ENCODE measurements at places on chromosomes 16 and 17.

- DNase-seq: no peak
Measured at GRCh38 chr17:76082326-76083251, 3.6 kb downstream of the ZACN start.

DNA sequence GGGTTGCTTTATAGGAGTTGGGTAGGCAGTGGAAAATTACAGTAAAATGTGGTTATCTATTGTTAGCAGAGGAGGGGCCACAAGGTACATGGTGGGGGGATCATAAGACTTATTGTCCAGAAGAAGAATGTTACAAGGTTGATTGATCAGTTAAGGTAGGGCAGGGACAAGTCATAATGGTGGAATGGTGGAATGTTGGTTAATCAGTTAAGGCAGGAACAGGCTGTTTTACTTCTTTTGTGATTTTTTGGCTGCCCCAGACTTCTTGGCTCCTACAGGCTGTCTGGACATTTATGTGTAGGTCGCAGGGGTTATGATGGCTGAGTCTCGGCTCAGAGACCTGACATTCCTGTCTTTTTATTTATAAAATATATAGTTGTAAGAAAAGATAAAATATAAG lies 2277.1 kb downstream of the TP53TG3F start:
- no peak for DNase-seq

- no peak for DNase-seq
Measured at GRCh38 chr16:1026784-1027500, 45.4 kb downstream of the SOX8 start.

GRCh38 chr16:75841517-75841916 lies 115.2 kb upstream of the CPHXL start:
- DNase-seq: no peak

DNA sequence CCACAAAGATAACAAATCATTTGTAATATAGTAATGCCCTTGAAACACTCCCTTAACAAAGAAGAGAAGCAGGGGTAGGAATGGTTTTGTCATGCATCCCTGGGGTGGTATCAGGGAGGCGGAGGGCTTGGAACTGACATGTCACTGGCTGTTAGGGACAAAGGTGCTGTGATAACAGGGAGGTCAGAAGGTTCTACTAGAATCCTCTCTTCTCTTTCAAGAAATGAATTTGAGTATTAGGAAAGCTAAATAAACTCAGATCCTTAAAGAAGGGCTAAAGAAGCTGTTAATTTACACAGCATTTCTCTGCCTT lies 65.4 kb upstream of the ADAMTS18 start:
- no peak for DNase-seq

DNA sequence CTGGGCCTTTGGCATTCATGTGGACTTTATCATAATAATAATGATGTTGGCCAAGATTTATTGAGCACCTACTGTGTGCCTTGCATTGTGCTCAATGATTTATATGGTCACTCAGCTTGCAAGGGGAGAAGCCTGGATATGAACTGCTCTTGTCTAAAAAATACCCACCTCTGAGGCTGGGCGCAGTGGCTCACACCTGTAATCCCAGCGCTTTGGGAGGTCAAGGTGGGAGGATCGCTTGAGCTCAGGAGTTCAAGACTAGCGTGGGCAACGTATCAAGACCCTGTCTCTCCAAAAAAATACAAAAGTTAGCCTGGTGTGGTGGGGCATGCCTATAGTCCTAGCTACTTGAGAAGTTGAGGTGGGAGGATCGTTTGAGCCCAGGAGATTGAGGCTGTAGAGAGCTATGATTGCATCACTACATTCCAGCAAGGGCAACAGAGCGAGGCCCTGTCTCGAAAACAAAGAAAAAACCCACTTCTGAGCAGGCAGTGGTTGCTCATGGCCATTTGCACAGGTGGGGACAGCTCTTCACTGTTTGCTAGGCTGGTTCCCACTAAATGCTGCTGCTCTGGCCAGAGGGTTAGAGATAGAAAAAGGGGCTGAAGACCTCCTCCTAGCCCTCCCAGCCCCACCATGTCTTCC lies 4.3 kb upstream of the ADGRG1 start:
- no peak for DNase-seq

GRCh38 chr16:9499941-9500593 lies 408.6 kb downstream of the HAPSTR1 start:
- no peak for DNase-seq

- DNase-seq: no peak
Measured at GRCh38 chr17:34781071-34781470, 180.2 kb downstream of the CCT6B start.

- DNase-seq: no peak
Measured at GRCh38 chr16:13781575-13782338, 138.2 kb upstream of the ERCC4 start.

- no peak for DNase-seq
Measured at GRCh38 chr16:69073181-69073702, 32.2 kb upstream of the HAS3 start.

DNA sequence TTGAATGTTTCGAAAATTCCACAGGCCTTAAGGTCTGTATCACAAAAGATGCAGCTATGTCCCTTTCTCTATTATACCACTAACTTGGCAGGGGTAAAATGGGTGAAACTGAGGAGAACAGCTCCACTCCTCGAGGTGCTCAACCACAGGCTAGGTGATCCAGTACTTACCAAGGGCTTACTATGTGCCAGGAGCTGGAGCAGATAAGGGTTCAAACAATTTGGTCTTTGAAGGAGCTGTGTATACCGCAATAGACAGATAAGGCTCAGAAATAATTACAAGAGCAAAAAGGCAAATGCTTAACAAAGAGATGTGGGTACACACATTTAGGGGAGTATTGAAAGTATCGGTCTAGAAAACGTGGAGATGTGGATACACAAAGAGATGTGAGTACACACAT lies 1.5 kb downstream of the XPO6 start:
- DNase-seq: no peak

GRCh38 chr16:66342294-66342900 lies 24.1 kb upstream of the CDH5 start:
- DNase-seq: peak; percentile 62

DNA sequence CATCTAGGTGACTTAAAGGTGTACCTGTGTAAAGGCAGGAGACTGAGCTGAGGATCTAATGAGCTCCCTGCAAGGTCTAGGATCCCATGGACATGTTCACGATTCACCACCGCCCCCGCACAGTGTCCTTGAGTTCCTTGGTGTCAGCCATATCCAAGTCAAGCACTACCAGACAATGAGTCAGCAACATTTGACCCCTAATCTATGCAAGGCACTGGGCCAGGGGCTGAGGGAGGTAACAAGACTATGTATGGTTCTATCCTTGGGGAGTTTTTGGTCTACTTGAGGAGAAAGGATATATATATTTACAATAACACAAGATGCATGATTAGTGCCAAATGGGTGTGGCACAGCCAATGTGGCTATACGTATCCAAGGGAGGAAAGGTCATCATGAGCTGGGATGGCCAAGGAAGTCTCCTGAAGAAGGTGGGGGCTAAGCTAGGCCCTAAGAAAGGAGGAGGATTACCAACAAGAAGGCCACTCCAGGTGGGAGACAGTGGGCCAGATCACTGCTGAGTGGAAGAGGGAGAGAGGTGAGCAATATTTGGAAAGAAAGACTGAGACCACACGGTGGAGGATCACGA lies 35.0 kb downstream of the ITGB3 start:
- no peak for DNase-seq

Data from HuH-7 (cell line).